ENCODE measurements at places on chromosomes 4 and X.

- DNase-seq, result no peak
These were observed 10.1 kb upstream of the FAT1 start for GRCh38 chr4:186733778-186734177.

- DNase-seq, result no peak
These were observed 146.7 kb downstream of the TBL1X start for GRCh38 chrX:9611436-9612145.

GRCh38 chr4:118955515-118955914 lies 66.9 kb downstream of the SYNPO2 start:
- no peak for DNase-seq

DNA sequence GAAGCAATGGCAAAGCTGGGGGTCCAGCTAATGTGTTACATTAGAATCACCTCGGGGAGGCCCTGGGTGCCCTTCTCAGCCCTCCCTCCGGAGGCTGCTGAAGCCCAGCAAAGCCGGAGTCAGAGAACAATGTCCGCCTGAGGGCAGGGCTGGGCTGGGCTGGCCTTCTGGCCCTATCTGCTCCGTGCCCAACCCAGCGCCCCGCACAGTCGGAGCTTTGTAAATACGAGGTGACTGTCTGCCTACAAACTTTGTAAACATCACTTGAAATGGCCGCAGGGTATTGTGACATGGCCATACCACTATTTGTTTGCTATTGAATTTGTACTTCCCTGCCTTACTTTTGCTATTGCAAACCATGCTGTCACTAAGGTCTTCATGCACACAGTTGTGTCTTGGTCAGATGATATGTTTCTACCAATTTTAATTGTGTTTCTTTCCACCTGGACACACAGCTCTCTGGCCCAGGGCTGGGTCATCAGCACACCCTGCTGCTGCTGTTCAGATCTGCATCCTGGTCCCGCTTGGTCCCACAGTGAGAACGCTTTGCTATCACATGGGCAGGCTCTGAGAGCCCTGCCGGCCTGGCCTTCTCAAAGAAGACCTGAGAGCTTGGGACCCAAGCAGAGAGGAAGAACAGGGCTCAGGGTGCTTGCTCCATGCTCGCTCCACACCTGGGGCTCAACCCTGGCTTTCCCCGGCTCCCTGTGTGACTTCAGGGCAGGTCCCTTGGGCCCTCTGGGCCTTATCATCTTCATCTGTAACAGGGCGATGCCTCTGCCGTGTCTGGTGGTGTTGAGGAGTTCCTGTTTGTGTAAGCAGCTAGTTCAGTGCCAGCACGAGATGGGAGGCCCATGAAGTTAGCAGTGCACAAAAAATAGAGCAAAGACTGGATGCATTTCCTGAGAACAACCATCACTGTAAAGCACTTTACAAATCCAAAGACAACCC lies 2.3 kb downstream of the S100P start:
- no peak for DNase-seq

- no peak for DNase-seq
These were observed 144.2 kb downstream of the PDLIM5 start for GRCh38 chr4:94595880-94596483.

GRCh38 chrX:15151267-15152186 lies 118.4 kb downstream of the ASB9 start:
- DNase-seq, result peak; percentile 21

DNA sequence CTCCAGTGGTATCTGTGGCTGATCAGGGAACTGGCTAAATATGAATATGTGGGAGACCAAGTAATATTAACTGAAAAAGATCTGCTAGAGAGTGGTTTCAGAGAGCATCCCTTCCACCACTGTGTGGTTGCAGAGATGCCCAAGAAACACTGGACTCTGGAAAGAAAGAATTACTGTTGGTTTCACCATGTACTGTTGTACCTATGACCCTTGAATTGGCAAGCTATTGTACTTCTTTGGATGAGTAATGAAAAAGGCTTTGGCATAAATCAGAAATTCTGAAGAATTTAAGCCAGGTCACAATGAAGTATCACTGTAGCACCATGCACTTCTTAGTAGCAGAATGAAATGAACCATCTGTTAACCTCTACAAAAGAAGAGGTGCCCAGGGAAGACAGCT lies 134.4 kb upstream of the INTU start:
- no peak for DNase-seq

DNA sequence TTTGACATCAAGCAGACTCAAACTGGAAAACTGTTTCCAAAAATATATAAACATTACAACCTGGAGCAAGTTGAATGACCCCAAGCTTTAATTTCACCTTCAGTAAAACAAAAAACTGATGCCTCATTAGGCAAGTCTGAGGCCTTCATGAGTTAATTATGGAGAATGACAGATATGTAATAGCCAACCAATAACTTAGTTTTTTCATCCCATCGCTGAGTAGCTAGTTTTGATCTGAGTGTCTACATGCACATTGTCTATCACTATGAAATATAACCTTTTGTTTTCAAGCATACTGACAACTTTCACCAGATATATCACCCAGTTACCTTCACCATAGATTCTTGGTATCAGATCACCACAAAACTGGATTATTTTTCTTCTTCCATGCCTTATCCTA lies 16.4 kb downstream of the PRKG2 start:
- DNase-seq, result no peak
